ENCODE measurements at places on chromosomes 5 and 9. TPM values are rescaled to one million over a fixed set of nuclear protein-coding genes. Genes with fewer than 3 reads are reported as not detected.

GRCh38 chr9:70477907-70478480, 63.5 kb upstream of the KLF9 start:
- no peak for ATAC-seq

GRCh38 chr5:313265-313664, 8.2 kb upstream of the AHRR start:
- no peak for ATAC-seq

DNA sequence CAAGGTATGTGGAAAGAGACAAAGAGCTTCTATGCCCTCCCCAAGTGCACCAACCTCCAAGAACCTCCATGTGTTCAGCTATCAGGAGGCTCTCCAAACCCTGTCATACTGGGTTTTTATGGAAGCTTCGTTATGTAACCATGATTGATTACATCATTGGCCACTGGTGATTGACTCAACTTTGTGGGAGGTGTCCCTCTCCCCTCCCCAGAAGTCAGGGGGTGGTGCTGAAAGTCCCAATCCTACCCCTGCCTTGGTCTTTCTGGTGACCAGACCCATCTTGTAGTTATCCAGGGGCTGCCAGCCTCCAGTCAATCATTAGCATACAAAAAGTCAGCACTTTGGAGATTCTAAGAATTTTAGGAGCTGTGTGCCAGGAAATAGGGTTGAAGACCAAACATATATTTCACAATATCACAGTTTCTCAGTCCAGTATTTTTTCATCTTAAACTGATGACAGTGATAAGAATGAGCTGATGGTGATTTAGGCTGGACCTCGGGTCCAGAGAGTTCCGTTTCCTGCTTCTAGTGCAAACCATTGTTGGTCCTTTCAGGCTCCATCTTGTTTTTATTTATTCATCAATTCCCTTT, 27.3 kb upstream of the FANCC start:
- no peak for ATAC-seq

GRCh38 chr9:89863837-89864236, 259.0 kb downstream of the GADD45G start:
- no peak for ATAC-seq

DNA sequence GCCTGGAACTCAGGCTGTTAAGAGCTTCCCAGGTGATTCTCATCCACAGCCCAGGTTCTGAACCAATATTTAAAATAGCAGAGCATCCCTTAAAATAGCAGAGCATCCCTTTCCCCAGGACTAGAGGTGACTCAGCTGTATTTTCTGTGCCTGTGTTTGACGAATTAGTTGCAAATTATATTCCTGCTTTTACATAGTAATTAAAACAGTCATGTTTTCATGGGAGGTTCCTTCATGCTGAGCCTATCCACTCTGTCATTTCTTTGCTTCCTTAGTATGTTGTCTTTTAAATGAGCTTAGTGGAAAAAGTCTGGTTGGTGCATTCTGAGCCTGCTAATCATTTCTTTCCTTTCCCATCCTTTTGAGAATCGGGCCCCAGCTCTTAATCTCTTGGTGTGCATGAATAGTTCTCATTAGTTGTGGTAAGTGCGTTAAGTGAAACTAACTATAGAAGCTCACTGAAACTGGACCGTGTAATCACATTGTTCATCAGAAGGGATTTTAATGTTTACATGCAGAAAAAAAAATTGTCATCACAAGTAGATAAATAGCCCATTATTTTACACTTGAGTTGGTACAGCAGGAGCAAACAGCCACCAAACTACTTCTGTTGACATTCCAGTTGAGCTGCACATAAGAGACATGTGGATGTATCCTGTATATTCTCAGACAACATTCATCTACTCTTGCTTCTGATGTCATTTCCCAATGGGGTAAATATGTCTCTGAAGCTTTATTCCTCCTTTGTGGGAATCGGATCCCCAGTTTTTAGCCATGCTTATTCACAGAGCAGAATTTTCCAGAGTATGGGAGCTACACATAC, 596.9 kb upstream of the WWC1 start:
- no peak for ATAC-seq

GRCh38 chr9:136086213-136086881, 8.7 kb downstream of the NACC2 start:
- no peak for ATAC-seq

GRCh38 chr9:89377411-89377810, 59.1 kb downstream of the SECISBP2 start:
- no peak for ATAC-seq

GRCh38 chr9:71308454-71308853, 187.0 kb upstream of the TRPM3 start:
- ATAC-seq = no peak

DNA sequence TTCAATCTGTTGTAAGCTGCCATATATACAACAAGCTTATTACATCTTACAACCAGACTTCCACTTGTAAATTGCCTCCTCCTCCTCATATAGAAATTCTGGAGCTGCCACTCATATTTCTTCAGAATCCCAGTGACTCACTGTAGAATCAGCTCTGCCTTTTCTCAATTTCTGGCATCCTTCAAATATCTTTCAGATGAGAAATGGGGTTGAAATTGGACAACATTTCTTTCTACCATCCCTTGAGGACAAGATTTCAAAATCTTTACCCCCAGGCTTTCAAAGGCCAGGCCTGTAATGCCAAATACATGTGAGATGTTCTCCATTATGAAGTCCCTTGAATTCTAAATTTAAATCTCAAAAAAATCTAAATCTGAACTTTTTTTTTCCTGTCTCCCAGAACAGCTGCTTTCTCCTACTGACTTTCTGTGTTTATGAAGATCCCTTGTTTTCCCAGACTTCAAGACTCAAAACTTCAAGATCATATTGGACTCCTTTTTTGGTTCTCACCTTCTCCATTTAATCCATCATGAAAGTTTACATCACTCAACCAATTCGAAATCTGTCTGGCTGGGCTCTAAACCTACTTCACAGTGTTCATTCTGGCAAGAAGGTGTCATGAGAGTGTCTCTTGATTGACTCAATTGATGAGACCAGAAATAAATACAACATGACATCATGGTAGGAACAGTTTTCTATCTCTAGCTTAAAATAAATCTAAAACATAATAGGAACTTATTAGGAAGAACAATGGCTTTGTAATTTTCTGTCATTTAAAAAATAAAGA, 109.8 kb downstream of the HMHB1 start:
- no peak for ATAC-seq

GRCh38 chr9:16316911-16317817, 553.3 kb downstream of the BNC2 start:
- no peak for ATAC-seq

DNA sequence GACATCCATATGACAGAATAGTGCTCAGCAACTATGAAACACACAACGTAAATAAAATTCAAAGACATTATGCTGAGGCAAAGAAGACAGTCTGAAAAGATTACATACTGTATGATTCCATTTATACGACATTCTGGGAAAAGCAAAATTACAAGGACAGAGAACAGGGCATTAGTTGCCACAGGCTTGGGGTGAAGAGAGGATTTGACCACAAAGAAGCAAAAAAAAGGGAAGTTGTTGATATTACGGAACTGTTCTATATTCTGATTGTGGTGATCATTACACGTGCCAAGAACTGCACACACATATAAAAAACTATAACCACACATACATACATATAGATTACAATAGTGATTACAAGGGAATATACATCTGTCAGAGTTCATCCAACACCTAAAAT, 24.1 kb downstream of the CDK5RAP2 start:
- no peak for ATAC-seq

- ATAC-seq = no peak
Measured at GRCh38 chr5:165508861-165509260, 2003.4 kb downstream of the MAT2B start.

DNA sequence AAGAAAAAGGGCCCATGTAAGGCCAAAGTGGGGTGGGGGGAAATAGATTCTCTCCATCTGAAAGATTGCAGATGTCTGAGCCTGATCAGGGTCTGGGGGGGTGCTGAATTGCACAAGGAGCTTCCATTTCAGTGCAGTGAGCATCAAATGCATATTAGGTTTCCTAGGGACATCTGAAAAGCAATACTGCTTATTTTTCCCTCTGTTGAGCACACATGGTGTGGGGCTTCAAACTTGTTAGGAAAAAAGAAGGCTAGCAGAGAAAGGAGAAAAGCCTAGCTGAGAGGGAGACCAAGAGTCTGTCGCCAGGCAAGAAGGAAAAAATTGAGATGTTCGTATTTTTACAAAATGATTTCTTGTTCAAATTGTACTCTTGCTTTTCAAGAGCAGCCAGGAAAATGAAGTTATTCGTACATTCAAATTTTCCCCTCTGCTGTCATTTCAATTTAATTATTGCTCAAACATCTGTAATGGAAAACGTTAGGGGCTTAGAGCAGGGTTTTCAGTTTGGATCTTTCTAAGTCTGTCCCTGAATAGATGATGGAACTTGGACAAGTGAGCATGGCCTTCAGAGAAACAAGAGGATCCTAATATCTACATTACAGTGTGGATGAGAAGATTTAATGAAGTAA, 191.9 kb upstream of the GAS1 start:
- no peak for ATAC-seq

- no peak for ATAC-seq
Measured at GRCh38 chr5:32735512-32735911, 24.4 kb downstream of the NPR3 start.

DNA sequence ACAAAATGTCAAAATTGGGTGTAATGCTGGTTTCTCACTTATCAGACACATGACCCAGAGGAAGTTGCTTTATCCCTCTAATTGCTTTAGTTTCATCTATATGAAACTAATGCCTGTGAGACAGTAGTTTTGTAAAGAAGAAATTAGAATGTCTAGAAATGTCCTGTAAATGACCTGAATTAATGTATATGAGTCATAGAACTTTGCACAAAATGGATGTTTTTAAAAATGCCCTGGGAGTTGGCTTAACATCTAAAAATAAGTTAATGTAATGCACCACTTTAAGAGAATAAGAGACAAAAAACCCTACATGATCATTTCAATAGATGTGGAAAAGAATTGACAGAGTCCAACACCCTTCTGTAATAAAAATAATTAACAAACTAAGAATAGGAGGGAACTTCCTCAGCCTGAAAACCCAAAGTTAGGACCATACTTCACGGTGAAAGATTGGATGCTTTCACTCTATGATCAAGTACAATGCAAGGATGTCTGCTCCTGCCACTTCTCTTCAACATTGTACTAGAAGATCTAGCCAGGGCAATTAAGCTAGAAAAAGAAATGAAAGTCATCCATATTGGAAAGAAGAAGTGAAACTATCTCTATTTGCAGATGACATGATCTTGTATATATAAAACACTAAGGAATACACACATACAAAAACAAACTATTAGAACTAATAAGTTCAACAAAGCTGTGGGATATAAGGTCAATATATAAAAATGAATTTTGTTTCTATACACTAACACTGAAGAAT, 117.9 kb downstream of the MELK start:
- ATAC-seq = no peak

DNA sequence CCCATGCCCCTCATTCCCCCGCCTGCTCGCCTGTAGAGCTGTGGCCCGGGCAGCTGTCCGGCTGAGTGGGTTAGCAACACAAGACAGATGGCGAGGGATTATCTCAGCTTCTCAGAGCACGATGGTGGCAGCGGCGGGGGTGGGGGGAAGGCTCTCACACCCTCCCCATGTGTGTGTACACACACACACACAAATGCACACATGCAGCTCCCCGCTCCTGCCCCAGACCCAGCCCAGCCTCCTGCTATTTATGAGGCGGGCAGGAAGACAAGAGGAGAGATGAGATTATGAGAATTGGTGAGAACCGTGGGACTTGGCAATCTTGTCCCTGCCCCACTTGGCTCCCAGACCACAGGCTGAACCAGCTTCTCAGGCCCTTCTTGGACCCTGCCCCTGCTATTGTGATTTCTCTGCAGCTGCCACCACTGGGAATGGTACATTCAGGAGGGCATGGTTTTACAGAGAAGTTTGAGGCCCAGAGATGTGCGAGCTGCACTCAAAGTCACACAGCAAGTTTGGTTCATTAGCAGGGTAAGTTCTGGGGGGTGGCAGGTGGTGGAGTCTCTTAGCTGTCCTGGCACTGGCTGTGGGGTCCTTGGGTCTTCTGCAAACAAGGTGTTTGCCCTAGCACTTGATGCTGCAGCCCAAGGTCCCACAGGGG, 51.0 kb upstream of the PSD2 start:
- ATAC-seq = no peak

DNA sequence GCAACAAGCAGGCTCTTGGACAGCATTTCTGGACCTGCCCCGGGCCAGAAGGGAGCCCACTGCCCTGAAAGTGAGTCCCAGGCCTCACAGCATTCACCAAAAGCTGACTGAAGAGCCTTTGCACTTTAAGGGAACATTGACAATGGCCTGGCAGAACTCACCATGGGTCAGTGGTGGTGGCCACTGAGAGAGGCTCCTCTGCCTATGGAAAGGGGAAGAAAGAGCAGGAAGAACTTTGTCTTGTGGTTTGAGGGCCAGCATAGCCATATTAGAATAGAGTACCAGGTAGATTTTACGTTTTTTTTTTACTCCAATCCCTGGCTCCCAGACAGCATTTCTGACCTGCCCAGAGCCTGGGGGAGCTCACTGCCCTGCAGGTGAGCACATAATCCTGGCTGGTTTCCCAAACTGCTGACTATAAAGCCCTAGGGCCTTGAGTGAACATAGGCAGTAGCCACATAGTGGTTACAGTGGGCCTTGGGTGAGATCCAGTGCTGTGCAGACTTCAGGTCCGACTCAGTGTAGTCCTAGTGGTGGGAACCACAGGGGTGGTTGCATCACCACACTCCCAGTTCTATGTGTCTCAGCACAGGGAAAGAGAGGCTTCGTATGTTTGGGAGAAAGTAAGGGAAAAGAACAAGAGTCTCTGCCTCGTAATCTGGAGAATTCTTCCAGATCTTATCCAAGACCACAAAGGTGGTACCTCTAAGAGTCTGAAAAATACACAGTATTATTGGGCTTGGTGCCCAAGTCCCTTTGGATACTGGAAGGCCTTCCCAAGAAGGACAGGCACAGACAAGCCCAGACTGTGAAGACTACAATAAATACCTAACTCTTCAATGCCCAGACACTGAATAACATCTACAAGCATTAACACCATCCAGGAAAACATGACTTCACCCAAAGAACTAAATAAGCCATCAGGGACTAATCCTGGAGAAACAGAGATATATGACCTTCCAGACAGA, 89.5 kb downstream of the TSSK1B start:
- no peak for ATAC-seq

- no peak for ATAC-seq
Measured at GRCh38 chr5:131641494-131641893, 6.5 kb upstream of the RAPGEF6 start.

DNA sequence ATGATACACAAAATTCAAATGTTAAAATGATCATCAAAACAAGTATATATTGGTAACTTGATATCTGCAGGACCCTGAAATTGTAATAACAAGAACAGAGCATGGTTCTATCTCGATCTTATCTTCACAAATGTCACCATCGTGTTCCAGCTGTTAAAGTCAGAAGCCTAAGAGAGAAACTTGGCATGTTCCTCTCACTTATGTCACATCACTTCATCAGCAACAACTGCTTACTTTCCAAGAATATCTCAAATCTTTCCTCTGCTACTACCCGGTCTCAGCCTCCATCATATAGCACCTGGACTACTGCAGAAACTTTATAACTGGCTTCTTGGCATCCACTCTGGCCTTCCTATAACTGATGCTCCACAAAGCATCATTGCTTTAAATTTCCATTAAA, 84.9 kb downstream of the FBN2 start:
- ATAC-seq = no peak

SCGB3A1 gene
- not detected for total RNA-seq

IFNB1 gene
- total RNA-seq = not detected

LCN12 gene
- total RNA-seq = 0.54 TPM

RNF145 gene
- 88.3 TPM for total RNA-seq

PDGFRB gene
- 0.26 TPM for total RNA-seq

SPZ1 gene
- total RNA-seq = not detected

NCS1 gene
- total RNA-seq = 14.0 TPM

PPP2R2B gene
- total RNA-seq = 2.2 TPM

GRM6 gene
- not detected for total RNA-seq

CCNI2 gene
- total RNA-seq = 3.3 TPM

DBH gene
- not detected for total RNA-seq

Data from activated T-helper 17 cell treated with anti-CD3 and anti-CD28 coated beads, Interleukin-2, amount 50 U/mL, for 72 hours (primary cell).